ENCODE measurements at places on chromosomes 1 and 21.
A peak's percentile ranks its signal among the peaks of the same experiment; 100 is the strongest.

DNA sequence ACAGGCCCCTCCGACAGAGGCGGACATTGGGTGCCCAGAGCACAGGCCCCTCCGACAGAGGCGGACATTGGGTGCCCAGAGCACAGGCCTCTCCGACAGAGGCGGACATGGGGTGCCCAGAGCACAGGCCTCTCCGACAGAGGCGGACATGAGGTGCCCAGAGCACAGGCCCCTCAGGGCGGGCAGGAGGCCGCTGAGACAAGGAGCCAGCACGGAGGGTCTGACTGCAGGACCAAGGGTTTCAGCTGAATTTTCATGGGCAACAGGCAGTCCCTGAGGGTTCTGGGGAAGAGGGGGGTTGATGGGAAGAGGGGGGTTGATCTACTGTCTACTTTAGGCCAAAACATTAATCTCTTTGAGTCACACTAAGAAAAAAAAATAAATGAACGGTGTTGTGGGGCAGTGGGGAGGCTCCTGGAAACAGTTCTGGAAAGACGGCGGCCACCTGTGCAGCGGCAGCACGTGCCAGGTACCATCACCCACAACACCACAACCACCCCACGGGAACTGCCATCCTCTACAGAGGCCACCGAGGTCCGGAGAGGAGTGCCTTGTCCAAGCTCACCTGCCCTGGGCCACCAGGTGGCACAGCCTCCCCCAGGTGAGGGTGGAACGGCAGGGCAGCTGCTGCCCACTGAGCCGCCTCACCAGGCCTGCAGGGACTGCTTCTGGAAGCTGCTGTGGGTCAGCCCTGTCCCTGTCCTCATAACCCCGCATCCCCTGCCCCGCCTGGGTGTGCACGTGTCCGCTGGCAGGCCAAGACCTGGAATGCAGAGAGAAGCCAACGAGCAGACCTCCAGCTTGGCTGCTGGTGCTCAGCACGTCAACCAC is 20.5 kb downstream of the PRDM15 start:
- DNase-seq: no peak

DNA sequence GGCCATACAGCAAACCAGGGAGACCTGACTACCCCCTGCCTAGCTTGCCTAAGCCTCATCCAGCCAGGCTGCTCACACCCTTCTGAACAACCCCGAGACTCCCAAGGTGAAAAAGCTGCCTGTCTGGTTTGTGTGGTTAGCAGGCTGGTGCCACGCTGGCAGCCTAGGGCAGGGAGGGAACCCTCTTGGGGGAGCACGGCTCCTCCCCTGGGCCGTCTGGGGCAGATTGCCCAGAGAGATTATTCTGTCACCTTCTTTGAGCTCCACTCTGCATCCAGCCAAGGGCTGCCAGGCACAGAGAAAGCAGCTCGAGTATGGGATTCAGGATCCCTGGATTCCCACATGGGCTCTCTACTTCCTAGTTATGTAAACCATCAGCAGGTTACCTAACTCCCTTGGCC is 27.5 kb upstream of the TCEA3 start:
- DNase-seq: no peak

DNA sequence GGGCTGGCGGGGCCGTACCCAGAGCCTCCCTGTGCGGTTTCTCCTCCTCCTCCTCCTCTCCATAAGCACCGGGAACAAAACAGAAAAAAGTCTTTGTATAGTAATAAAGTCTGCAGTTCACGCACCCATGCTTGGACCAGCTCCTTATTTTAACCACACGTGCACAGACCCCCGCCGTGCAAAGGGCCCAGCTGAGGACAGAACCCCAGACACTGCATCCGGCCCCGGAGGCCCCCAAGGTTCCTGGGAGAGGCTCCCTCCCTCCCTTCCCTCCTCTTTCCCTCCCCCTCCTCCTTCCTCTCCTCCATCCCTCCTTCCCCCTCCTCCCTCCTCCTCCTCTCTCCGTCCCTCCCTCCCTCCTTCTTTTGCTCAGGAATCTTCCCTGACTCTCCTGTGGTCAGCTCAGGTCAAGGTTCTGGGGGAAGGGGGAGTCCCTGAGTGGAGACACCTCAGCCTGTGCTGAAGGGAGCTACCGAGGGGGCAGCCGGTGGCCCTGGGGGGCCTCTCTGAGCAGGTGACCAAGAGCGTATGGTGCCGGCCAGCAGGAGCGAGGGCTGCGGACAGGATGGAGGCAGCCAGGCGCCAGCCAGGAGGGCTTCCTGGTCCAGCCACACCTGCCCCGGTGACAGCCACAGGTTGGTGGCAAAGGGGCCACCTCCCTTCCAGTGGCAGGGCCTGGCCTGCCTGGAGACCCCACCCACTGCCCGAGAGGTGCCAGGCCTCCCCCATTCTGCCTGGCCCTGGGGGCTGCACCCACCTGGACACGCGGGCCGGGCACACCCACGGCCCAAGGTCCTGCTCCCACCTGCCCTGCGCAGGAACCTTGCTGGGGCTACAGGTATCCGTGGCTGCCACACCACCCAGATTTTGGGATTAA is 3.2 kb upstream of the TTLL10 start:
- no peak for DNase-seq

- no peak for DNase-seq
These were observed 66.3 kb downstream of the USH2A start for GRCh38 chr1:216356945-216357344.

DNA sequence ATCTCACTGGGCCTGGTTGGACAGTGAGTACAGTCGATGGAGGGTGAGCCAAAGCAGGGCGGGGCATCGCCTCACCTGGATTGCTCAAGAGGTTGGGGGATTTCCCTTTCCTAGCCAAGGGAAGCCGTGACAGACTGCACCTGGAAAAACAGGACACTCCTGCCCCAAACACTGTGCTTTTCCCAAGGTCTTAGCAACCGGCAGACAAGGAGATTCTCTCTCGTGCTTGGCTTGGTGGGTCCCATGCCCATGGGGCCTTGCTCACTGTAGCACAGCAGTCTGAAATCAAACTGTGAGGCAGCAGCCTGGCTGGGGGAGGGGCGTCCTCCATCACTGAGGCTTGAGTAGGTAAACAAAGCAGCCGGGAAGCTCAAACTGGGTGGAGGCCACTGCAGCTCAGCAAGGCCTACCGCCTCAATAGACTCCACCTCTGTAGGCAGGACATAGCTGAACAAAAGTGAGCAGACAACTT is 11.3 kb downstream of the C1orf105 start:
- no peak for DNase-seq

DNA sequence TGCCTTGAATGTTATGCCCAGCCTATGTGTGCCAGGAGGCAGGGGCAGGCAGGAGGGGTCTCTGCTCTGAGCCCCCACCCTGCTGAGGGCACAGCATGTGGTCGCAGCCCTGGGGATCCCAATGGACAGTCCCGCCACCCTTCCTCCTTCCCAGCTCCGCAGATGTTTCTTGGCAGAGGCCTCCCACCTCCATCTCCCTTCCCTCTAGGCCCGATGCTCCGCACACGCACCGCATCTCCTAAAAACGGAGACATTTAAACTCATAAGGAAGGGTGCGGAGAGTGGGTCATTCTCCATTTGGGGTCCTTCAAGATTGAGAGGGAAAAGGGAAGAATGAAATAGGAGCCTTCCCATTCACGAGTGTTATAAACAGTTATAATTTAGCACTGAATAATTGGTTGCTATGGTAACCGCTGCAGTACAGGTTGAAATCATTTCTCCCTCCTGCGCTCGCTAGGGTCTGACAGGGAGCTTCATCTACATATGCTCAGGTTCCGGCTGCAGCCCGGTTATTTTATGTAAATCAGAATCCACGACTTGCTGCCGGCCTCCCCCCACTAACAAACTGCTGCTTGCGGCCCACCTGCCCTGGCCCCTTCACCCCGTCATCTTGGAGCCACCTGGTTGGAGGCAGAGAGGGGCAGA is 16.0 kb downstream of the CHD5 start:
- no peak for DNase-seq

DNA sequence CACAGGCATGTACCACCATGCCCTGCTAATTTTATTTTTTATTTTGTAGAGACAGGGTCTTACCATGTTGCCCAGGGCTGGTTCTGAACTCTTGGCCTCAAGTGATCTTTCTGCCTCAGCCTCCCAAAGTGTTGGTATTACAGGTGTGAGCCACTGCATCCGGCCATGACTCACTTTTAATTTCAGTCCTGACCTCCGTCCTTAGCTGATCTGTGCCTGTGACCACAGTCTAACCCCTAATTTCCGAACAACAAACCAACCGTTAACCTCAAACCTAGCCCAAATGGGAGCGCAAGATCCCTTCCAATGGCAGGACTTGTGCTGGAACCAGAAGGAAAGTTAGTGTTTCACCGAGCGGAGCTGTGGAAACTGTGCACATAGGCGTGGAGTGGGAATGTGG is 29.3 kb upstream of the MAN1C1 start:
- DNase-seq: no peak

DNA sequence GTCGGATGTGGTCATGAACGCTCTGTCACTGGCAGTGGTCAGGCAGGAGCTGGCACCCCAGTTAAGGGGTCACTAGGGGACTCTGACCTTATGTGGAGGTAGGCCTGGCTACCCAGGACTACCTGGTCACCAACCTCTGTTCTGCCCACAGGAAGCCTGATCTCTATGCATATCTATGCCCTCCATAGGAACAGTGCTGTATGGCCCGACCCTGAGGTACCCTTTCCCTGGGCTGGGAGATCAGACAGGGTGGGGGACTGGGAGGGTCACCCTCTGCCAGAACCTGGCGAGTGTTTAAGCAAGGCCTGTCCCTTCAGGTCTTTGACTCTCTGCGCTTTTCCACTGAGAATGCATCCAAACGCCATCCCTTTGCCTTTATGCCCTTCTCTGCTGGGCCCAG is 19.0 kb downstream of the CYP4B1 start:
- no peak for DNase-seq

- DNase-seq: no peak
These were observed 17.2 kb upstream of the OLIG2 start for GRCh38 chr21:33008333-33009051.

- no peak for DNase-seq
These were observed 2.5 kb upstream of the FCAMR start for GRCh38 chr1:206972728-206973127.

DNA sequence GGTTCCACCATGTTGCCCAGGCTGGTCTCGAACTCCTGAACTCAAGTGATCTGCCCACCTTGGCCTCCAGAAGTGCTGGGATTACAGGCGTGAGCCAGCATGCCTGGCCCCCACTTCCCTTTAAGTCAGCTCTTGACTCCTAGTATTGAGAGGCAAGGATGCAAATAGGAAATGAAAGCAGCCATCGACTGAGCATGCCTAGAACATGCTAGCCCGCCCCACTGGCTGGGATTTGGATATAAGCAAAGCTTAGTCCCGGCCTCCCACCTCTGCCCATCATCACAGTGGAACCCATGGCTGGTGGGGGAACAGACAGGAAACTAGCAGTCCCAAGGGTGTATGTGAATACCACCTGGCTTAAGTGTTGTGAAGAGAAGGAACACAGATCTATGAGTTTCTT is 10.5 kb downstream of the C1orf167 start:
- DNase-seq: no peak

GRCh38 chr1:91545506-91546300 is 45.1 kb downstream of the CDC7 start:
- no peak for DNase-seq

DNA sequence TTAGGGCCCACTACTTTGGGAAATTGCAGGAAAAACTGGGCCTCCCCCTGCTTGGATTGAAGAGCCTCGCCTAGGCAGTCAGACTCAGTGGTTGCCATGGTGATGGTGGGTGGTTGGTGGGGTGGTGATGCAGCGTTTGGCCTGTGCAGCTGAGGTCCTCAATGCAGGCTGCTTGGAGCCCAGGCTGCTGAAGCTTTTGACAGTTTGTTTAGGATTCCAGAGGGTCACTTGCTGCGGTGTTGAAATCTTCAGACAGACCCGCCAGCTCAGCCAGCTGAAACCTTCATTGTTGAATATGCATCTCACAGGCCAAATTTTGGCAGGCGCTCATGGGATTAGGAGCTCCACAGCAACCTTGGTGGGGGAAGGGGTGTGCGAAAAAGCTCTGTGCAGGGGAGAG is 67.9 kb downstream of the CACNA1E start:
- peak; percentile 53 for DNase-seq

DNA sequence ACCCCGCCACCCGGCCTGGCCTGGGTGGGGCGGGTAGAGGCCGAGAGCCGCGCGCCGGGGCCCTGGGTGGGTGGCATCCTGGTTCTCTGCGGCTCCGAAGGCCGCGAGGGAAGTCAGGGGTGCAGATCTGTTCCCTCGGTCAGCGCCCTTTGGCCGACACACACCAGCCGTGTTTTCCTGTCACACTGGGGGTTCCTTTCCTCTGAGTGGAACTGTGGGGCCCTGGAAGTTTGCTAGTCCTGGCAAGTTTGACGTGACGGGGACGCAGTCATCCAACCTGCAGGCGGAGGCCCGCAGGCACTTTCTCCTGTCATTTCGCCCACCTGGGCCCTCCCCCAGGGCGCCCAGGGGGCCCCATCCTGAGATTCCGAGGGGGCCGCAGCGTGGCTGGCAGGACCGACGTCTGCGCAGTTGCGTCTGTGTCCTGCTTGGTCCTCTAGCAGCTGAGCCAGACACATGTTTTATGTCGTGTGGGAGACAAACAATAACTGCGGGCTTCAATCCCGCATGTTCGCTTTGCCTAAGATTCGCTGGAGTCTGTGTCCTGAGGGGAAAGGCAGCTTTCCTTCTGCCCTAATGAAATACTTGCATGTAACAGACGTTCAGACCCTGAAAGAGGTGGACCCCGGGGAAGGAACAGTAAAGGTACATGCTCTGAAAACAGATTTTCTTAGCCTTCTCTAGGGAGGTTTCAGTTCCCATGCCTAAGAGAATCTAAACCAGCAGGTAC is 1.5 kb downstream of the FAM163A start:
- DNase-seq: no peak

- no peak for DNase-seq
These were observed 22.1 kb downstream of the SERBP1 start for GRCh38 chr1:67408148-67408547.

DNA sequence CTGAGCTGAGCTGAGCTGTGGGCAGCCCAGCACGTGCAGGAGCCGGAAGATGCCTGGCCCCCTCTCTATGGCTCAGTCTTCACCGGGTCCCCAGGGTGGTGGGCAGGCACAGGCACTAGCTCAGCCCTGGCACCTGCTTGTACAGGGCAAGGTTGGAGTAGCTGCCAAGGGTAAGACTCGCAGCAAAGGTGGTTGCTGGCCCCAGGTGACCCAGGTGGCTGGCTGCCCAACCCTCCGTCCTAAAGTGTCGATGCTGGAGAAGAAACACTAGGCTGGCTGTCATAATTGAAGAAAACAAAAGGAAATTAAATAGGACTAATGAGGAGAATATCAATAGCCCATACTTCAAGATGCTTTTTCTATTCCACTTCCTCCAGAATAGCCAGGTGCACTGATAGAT is 77.1 kb upstream of the ACTL8 start:
- DNase-seq: no peak

DNA sequence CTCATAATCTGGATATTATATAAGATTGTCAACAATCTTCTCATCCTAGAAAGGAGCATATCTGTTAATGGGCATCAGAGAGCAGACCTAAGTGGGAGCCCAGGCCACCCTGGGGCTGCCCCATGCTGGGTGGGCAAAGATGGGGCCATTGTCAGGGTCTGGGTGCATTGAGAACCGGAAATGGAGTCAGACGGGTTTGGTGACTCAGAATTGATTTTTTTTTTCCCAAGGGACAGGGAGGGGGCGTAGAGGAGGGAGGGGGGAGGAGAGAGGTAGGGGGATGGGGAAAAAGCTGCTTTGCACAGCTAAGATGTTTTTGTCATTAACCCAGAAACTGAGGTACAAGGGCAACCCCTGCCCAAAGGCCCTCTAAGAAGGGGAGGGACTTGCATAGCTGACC is 1.3 kb downstream of the ATXN7L2 start:
- no peak for DNase-seq
